AG09319 (cell line): ENCODE measurements at places on chromosomes 1 and 21.

GRCh38 chr1:160855181-160855981 is 7.3 kb downstream of the CD244 start:
- DNase-seq = no peak

GRCh38 chr1:33295023-33295422 is 25.9 kb downstream of the A3GALT2 start:
- DNase-seq = no peak

GRCh38 chr1:84442256-84442655 is 36.8 kb upstream of the RPF1 start:
- DNase-seq = peak; percentile 72

DNA sequence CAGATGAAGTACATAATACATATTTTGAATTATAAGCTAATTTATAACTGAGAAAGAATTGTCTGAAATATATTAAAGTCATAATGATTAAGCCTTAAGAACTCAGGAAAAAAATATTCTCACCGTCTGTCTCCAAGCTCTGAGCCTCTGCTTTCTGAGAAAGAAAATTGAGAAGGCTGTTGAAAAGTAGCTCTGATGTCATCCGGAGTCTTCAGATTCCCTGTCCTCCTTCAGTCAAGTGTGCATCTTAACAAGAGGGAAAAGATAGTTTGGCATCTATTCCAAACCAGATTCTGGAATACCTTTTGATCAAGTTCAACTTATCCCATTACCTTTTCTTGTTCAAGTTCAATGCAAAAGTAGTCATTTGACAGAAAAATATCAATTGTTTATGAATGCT is 50.6 kb downstream of the NRIP1 start:
- DNase-seq = no peak

- DNase-seq = no peak
Measured at GRCh38 chr1:153598309-153599172, 14.4 kb downstream of the S100A16 start.

DNA sequence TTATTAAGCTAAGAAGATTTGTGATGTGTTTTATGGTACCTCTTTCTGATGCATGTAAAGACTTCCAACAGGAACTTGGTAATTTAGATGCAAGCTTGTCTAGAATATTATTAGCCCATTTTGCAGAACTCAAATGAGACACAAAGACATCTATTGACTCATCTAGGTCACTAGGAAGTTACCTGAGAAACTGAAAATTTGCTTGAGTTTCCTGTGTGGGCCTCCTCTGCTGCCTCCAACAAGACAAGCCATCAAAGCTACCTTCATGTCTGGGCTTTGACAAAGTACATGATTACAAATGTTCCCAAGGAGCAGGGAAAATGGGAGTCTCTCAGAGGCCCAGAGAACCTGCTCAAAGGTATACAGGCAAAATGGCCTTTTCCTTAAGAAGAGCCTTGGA is 5.6 kb downstream of the RUNX1 start:
- no peak for DNase-seq

DNA sequence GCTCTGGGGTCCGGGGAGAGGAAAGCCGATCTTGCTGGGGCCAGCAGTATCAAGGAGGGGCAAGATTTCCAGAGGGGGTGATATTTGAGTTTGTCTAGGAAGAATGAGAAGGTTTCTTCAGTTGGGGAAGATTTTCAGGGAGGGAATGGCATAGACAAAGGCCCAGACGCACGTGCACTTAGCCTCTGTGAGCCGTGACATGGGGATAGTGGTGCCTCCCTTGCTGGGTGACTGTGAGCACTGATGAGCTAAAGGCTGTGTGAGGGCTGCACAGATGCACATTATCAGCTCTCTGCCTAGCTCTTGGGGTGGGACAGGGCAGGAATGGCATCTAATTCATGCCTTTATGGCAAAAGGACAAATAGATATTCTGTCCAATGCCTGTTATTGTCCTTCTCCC is 1.8 kb downstream of the CDCP2 start:
- no peak for DNase-seq
